ENCODE measurements at places on chromosomes 2 and 18. TPM values are rescaled to one million over a fixed set of nuclear protein-coding genes. Genes with fewer than 3 reads are reported as not detected.

Gene LCT
- total RNA-seq = not detected

Gene GREB1
- total RNA-seq = 0.38 TPM

Gene LONRF2
- total RNA-seq = not detected

DNA sequence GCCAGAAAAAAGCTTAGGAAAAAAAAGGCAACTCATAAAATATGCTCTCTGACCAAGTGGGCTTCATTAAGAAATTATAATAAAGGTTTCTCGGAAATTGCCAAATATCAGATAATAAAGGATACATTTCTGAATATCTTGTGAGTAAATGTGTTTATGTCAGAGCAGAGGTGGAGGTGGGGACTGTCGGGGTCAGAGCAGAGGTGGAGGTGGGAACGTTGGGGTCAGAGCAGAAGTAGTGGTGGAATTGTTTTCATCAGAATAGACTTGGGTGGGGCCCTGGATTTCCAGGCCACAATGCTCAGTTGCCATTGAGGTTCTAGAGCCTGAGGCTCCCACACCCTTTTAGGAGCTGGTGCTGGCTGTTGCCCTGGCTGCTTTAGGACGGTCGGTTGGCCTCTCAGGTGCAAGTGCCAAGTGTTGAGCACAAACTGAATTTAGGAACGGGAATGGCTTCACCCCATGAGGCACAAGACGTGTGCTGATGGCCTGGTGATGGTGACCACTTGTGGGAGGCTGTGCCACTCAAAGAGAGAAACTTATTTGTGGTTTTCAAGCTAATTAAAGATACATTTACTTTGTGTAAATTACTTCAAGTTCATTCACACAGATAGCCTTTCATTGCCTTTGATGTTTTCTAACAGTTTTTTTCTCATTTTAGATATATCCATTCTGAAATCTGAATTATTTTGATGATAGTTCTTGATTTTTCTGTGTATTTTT is 131.5 kb downstream of the ATP9B start:
- H3K27ac ChIP-seq = no peak overlapping the region
- H3K4me3 ChIP-seq = no peak overlapping the region
- peak; percentile 17 for DNase-seq
- H3K4me1 ChIP-seq = no peaks in the 10 kb centered on the region

- H3K36me3 ChIP-seq = no peaks in the 10 kb centered on the region
- H3K27ac ChIP-seq = no peak overlapping the region
- H3K27me3 ChIP-seq = no peaks in the 10 kb centered on the region
- H3K4me1 ChIP-seq = no peaks in the 10 kb centered on the region
Observed at GRCh38 chr2:196961889-196962288, 35.4 kb upstream of the PGAP1 start.

DNA sequence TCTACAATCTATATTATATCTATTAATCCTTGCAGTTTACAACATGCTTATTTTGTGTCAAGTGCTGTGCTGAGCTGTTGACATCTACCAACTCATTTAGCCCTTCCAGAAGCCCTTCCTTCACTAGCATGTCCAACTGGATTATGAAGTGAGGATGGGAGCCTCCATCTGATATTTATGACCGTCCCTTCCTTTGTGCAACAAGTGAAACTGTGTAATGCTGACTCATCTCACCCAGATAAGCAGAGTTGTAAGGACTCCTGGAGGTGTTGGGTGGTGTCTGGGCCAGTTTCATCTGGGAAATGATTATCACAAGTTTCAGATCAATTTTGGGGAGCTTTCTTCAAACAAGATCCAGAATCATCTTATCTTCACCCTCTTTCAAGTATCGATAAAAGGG is 156.6 kb upstream of the ETAA1 start:
- no peaks in the 10 kb centered on the region for H3K36me3 ChIP-seq
- H3K4me1 ChIP-seq = no peaks in the 10 kb centered on the region
- DNase-seq = no peak
- no peak overlapping the region for H3K27ac ChIP-seq

- H3K27ac ChIP-seq = no peak overlapping the region
- no peak for DNase-seq
- H3K36me3 ChIP-seq = no peaks in the 10 kb centered on the region
- no peak overlapping the region for H3K4me3 ChIP-seq
Observed at GRCh38 chr2:205580212-205580987, 101.9 kb upstream of the NRP2 start.

DNA sequence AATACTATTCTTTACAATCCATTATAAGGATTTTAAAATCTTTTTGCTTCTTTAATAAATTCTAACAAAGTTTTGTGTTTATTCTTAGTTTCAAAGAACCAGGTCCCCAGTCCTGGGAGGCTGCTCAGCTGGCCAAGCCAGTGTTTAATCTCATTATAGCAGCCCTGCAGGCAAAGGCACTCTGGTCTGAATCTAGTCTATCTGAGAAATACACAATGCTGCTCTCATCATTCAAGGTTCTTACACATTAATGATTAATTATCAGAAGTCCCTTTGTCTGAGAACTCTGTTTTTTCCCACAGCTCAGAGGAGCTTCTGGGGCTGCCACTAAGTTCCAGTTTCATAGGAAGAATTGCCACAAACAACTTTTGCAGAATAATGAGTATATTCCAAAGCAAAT is 27.7 kb downstream of the KCTD18 start:
- no peak overlapping the region for H3K27ac ChIP-seq
- H3K27me3 ChIP-seq = no peaks in the 10 kb centered on the region
- H3K4me3 ChIP-seq = no peak overlapping the region
- peaks cover 4% of the 10 kb centered on the region for H3K4me1 ChIP-seq
- peaks cover 55% of the 10 kb centered on the region for H3K36me3 ChIP-seq

DNA sequence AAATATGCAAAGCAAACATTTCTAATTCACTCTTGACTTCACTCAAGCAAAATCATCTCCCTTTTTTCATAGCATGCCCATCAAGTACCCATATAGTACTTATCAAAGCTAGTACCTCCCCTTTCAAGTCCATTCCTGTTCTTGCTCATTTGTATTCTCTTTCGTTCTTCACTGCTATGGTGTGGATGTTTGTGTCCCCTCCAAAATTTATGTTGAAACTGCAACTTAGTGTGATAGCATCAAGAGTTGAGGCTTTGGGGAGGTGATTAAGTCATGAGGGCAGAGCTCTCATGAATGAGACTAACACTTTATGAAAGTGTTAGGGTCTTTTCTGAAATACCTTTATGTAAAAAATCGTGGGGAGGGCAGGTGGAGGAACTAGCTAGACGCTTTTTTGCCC is 52.9 kb downstream of the RNU4ATAC start:
- no peak overlapping the region for H3K4me3 ChIP-seq
- no peak overlapping the region for H3K27ac ChIP-seq
- DNase-seq = no peak
- peaks cover 5% of the 10 kb centered on the region for H3K4me1 ChIP-seq
- H3K36me3 ChIP-seq = no peaks in the 10 kb centered on the region

Data from SJCRH30 (cell line).